ENCODE measurements at places on chromosomes 3 and 15. TPM values are rescaled to one million over a fixed set of nuclear protein-coding genes. Genes with fewer than 3 reads are reported as not detected.

ARGFX gene
- total RNA-seq: not detected

DNA sequence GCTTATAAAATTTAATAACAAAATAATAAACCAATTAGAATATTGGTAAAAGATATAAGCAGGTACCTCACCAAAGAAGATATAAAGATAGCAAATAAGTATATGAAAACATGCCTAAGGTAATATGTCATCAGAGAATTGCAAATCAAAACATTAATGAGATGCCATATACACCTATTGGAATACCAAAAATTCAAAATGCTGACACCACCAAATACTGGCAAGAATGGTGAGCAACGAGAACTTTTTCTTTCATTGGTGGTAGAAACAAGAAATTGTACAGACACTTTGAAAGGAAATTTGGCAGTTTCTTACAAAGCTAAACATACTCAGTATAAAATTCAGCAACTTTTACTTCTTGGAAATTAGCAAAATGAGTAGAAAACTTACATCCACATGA is 346.9 kb upstream of the ROBO1 start:
- no peaks in the 10 kb centered on the region for H3K36me3 ChIP-seq
- no peaks in the 10 kb centered on the region for H3K4me1 ChIP-seq
- no peak for DNase-seq

- DNase-seq: no peak
- H3K4me1 ChIP-seq: no peaks in the 10 kb centered on the region
- H3K27me3 ChIP-seq: no peaks in the 10 kb centered on the region
- no peak overlapping the region for H3K4me3 ChIP-seq
- no peaks in the 10 kb centered on the region for H3K36me3 ChIP-seq
- no peak overlapping the region for H3K27ac ChIP-seq
These were observed 192.7 kb downstream of the MBNL1 start for GRCh38 chr3:152461460-152461859.

APEH gene
- 117 TPM for total RNA-seq

DNA sequence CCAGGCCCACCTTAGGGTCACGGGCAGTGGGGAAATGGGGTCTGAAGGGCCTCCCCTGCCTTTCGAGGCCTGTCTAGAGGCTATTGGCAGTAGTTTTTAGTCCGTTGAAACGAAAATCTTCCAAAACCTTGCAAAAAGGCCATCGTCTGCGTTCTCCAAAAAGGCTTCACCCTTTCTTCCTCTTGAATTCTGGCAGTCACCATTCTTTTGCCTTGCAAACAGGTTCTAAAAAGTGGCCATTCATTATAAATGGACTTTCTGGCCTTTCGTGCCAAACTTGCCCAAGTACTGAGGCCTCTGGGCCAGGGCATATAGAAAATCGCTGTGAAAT is 367 bp upstream of the TARS3 start:
- peak overlapping the region; percentile 75 for H3K4me3 ChIP-seq
- peak overlapping the region; percentile 96 for H3K27ac ChIP-seq
